ENCODE measurements at places on chromosomes 7 and 10. TPM values are rescaled to one million over a fixed set of nuclear protein-coding genes. Genes with fewer than 3 reads are reported as not detected.

GRCh38 chr10:82768040-82768439 lies 893.0 kb downstream of the NRG3 start:
- DNase-seq = no peak

DNA sequence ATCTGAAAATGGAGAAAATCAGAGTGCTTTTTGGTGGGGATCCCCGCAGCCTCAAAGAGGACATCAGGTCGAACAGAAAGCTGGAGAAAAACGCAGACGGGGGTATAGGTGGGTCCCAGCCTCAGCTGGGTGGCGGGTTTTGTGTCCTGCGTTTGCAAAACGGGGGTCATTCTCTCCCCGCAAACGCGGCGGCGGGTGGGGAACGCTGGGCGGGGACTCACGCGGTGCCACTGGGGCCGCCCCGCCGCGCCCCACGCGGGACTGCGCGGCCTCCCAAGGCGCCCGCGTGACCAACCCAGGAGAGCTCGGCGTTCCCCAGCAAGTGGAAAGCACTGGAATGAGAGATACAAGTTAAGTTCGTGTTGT lies 806 bp upstream of the VIPR2 start:
- DNase-seq = peak; percentile 17

DNA sequence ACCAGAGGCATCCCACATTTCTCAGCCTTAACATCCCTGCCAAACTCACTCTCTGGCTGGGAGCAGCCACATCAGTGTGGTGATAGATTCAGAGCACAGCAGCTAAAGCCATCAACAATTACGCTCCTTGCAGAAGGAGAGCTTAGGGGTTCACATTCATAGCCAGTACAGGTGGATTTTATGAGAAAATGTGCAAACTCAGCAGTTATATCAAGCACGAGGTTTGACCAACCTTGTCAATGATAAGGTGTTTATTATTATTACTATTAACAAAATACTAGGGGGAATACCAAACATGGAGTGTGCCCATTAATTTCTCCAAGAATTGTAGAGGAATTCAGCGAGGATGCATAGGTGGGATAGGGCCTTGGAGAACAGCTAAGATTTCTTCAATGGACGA lies 362.3 kb downstream of the WDR11 start:
- DNase-seq = no peak

- no peak for DNase-seq
These were observed 34.8 kb upstream of the MSMB start for GRCh38 chr10:46080886-46081285.

GRCh38 chr7:50317697-50318669 lies 13.5 kb downstream of the IKZF1 start:
- DNase-seq = no peak

GRCh38 chr7:7639847-7640220 lies 718 bp upstream of the UMAD1 start:
- peak; percentile 13 for DNase-seq

DNA sequence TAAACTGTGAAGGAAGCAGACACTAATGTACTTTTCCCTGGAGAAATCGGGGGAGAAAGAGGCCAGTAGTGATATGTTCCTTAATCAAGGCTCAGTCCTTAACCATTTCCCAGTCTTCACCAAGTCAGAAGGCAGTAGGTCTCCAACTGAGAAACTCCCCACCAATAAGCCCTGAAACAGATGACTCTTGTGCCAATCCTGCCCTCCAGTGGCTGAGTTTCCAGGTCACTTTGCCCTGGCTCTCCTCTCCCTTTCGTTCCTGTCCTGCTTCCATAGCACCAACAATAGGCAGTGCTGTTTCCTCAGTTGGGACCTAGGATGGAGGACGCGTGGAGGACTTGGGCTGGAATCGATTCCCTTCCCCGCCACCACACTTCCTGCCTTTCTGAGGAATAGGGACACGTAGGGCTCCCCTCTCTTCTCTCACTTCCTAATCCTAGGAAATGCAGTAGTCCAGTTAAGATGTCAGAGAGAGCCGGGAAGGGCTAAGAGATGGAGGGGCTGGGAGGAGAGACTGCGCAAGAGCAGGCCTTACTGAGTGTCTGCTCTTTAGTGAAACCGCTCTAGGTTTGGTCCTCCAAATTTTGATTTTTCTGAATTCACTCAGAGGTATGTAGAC lies 23.4 kb downstream of the ATOH7 start:
- DNase-seq = peak; percentile 81

DNA sequence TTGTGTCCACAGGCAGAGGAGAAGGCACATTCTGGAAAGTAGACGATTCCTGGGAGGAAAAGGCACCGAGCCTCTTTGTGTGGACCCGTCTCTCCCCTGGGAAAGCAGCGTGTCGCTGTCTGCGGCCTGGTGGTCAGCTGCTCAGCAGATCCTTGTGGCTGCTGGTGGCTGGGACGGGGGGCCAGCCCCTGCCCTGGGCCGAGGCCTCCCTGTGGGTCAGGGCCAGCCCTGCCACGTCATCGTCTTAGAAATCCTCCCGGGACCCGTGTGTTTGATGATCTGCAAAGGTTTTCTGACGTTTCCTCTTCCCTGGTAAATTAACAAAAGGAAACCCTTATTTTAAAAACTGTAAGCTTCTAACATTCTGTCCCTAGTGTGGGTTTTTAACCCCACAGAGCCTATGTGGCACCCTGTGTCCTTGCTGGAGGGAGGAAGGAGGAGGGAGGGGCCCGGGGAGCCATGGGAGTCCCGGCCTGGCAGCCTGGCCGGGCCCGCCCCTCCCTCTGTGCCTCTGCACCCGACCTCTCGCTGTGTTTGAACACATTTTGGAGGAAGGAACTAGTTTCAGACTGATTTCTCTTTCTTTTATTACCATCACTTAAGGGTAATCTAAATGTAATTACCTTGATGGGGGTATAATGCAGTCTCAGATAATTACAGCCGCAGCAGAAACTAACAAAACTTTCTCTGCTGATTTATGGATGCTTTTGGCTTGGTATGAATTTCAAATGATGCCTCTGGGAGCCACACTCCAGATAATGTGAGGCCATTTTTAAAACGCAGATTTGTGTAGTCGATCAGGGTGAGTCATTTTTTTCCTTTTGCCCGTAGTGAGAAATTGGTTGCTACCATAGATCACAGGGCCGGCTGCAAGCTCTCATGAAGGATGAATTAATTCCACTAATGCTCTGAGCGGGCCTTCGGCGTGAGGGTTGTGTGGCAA lies 85.5 kb downstream of the NKX6-2 start:
- DNase-seq = peak; percentile 52

DNA sequence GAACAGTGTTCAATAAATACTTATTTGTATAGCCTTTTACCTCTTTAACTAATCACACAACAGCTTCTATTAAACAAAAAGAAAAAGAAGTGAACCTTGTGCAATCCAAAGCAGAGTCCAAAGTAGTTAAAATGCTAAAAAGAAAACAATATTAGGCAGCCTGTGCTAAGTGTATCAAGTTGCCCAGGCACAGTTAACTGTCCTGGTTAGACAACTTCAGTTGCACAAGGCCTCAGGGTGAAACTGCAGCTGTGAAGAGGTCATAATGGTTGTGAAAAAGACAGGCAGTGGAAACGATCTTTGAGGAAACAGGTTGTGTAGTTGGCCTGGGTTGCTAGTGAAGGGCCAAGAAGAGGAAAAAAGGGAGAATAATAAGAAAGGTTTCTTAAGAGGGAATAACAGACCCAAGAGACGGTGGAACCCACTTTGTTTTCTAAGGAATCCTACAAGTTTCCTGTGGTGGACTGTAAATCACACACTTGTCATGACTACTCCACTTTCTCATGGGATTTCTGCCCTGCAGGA lies 6.0 kb upstream of the CROT start:
- DNase-seq = no peak

- DNase-seq = no peak
These were observed 12.7 kb upstream of the PURB start for GRCh38 chr7:44898039-44898438.

- peak; percentile 48 for DNase-seq
These were observed 15.8 kb upstream of the ZNRF2 start for GRCh38 chr7:30268586-30268985.

DNA sequence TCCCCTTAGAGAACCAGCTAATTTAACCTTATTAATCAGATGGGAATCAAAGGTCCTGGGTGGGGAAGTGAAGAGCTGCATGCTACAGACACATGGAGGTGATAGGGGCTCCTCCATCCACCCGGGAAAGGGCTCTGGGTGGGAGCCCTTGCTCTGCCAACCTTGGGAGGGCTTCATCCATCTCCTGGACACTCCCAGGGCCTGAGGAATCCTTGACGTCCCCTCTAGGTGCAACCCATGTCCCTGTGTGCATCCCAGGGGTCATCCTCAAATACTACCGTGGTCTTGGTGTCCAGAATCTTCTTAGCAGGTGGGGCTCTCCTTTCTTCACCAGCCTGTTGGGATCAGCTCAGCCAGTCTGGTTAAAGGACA lies 55.4 kb upstream of the IGFBP3 start:
- no peak for DNase-seq

DNA sequence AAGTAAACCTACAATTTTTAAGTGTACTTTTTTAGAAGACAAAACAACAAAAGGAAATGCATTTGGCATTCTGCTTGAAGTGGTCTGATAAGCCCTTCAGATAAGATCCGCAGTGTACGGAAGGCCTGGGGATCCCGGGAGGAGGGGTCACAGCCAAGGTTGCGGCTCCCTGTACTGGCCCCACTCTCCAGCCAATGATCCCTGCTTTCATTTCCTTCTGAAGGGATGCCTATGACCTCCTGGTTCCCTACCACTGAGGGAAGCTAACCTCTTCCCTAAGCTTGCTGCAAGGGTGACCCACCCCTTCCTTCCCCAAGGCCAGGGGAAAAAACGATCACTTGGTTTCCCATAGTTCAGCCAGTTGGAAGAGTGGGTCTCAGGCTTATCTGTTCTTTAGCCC lies 5.3 kb downstream of the DENND2A start:
- DNase-seq = no peak

- no peak for DNase-seq
These were observed 68.9 kb downstream of the FAM53B start for GRCh38 chr10:124675261-124675660.

DOCK1 gene
- 102 TPM for total RNA-seq

IL15RA gene
- 13.2 TPM for total RNA-seq

ST7 gene
- 45.2 TPM for total RNA-seq

GIMAP7 gene
- total RNA-seq = 20.6 TPM

OPN1SW gene
- total RNA-seq = not detected
